ENCODE measurements at places on chromosomes 5 and 9.

GRCh38 chr9:126719618-126720031 lies 85.2 kb upstream of the ZBTB43 start:
- peak; percentile 92 for DNase-seq

- DNase-seq: no peak
Measured at GRCh38 chr5:57947181-57947580, 464.6 kb upstream of the ACTBL2 start.

DNA sequence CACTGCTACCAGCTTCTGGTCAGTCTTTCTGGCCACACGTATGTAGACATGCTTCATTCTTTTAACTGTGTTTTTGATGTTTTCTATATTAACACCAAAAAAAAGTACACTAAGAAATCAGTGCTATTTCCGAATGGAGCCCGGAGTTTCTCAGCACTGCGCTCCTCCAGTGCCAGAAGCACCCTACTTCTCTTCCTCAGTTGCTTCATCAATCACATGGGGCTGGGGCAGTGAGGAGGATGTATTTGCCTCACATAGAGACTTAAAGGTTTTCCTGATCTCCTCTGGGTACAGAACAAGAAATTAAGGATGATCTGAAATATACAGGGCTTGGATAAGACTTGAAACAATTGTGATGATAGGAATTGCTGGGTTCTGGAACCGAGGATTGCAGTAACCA lies 148.0 kb downstream of the ERCC6L2 start:
- peak; percentile 46 for DNase-seq

- no peak for DNase-seq
Measured at GRCh38 chr9:100160021-100160420, 61.0 kb downstream of the INVS start.

DNA sequence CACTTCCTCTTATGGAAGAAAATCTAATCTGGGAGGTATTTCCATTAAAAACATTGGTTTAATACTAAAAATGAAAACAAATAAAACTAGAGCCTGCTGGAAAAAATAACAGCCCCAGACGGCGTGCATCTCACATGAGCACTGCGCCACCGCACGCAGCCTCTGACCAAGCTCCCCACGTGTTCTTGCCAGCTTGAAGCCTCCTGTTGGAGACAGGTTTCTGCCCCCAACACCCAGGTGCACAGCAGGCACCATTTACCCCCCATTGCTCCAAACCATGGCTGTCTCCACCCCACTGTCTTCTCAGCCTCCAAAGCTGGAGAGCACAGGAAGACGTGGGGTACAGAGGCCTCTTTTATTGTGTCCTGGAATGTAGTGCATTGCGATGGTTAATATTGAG lies 10.7 kb upstream of the COL5A1 start:
- DNase-seq: no peak

- no peak for DNase-seq
Measured at GRCh38 chr9:108911820-108912219, 22.1 kb downstream of the ELP1 start.

DNA sequence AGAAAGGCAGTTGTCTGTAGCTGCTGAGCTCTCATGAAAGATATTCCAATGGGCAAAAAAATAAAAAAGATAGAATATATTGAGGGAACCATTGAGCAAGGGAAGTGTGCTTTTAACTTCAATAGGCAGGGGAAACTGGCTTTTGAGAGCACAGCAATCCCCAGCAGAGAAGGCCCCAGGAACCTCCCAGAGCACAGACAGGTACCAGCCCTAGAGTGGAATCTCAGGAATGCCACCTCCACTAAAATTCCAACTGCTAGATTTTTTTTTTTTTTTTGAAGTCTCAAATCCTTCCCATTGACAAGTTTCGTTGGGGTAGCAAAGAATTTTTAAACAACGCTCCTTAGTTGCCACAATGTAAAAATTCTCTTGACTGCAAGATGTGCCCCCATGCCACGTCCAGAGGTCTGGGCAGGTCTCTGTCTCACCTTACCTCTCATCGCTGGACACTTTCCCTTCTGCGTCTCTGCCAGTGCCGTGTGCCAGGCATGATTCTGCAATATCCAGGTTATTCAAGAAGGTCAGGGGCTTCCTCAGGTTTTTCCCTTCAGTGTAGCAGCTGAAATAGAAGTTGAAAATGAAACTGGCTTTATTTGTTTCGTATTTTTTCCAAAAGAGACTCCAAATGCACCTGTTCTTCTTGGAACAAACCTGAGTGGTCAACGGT lies 64.2 kb upstream of the IRX1 start:
- no peak for DNase-seq

GRCh38 chr5:6216471-6217075 lies 161.8 kb downstream of the MED10 start:
- DNase-seq: no peak

GRCh38 chr9:96161819-96162218 lies 140.2 kb downstream of the HSD17B3 start:
- DNase-seq: no peak

DNA sequence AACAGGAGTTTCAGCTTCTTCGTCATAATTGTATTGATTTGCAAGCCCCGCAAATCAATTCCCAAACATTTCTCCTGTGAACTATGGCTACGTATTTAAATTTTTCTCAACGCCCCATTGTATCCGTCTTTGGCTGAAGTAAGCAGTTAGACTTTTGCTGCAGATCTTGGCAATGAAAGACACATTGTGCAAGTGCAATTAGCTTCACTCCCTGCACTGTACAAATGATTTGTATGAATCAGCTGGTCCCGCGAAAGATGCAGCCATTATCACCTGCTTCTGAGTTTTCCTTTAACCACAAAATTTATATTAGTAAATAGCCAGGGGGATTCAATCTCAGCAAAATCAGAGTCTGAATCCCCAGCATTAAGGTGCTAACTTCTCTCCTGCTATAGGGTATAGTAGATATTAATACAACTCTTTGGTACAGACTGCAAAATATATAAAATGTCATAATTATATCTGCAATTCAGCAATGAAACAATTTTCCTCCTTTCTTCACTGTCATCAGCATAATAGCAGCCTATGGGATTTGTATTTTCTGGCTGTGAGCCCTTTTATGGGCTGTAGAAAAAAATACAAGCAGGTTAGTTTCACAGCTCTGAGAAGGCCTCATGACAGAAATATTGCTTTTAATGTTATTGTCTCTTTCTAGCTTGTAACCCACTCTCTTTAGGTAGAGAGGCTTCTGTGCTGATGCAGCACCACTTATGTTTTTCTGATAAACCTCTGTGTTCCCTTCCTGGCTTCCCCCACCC lies 68.4 kb upstream of the SMARCA2 start:
- no peak for DNase-seq

DNA sequence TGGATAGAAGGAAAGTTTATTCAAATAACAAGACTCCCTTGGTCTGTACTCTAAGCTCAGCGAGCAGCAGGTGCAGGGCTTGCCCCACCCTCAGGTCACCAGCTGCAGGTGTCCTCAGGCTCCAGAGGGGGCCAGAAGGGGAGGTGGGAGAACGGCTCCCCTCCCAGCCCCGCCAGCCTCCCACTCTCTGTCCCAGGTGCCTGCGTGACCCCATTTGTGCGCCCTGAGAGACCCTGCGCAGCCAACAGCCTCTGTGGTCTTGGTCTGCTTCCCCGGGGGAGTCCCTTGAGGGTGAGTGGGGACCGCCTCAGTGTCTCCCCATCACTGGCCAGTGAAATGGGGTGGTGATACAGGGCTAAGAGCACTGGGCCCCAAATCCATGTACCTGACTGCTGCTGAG lies 62.3 kb upstream of the STXBP1 start:
- DNase-seq: no peak

- DNase-seq: peak; percentile 37
Measured at GRCh38 chr5:40556811-40557210, 122.9 kb upstream of the PTGER4 start.

DNA sequence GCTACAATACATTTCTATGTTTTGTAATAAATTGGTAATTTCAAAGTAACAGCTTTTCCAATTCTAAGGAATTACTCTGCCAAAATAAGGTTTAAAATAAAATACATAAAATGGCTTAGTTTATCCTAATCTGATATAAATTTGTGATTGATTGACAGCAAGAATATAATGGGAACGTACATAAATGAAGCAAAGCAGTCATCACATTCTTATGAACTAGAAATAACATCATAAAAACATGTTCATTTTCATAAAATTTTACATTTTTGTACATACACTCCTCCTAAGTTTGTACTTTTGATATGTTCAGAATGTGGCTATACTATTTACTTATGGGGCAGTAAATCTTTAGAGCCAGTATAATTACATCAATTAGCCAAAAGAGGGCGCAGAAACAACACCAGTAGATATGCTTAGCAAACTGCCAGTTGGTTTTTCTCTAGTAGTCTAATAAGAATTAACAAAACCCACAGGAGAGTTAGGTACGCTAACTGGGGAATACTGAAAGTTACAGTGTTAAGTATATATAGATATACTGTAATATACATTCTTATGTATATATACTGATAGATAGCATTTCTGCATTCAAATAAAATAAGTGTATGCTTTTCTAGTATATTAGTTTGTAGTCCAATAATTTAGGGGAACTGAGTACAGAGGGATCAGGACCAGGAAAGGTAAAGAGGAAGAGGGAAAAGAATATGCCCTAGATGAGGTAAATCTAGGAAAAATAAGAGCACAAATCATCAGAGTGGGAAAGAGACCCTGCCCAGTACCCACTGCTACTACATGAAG lies 76.8 kb downstream of the ZDHHC21 start:
- DNase-seq: peak; percentile 59

DNA sequence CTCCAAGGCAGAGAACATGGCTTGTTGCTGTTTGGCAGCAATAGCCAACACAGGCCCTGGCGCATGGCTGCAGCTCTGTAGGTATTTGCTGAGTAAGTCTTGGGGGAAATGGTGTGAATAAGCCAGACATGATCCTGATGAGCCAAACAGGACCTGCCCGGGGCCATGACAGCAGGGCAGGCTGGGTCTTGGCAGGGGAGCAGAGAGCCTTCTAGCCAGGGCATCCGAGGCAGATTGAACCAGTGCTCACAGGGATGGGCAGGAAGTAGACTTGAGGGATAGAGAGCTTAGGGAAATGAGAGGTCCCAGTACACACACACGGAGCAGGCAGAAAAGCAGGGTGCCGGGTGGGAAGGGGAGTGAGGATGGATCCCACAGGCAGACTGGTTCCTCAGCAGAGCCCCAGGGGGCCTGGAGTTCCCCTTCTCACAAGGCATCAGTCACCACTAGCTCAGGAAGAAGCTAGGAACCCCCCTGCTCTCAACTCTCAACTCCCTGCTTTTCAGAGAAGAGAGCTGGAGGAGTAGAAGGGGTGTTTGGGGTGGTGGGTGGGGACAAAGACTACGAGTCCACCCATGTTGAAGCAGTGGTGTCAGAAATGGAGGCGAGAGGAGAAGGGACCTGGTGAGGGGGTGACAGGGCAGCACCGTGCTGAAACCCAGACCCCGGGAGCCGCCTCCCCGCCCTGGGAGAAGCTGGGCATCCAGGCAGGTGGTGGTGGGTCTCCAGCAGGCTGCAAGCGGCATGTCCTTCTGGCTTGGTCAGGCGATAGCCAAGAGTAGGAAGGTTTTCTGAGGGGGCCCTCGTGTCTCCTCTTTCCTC lies 111.1 kb downstream of the RGS3 start:
- no peak for DNase-seq

- peak; percentile 96 for DNase-seq
Measured at GRCh38 chr9:115008536-115009270, 78.3 kb upstream of the TNFSF8 start.

- no peak for DNase-seq
Measured at GRCh38 chr5:14286574-14287421, 143.7 kb downstream of the TRIO start.

- DNase-seq: no peak
Measured at GRCh38 chr5:21882074-21882745, 970.9 kb downstream of the CDH12 start.

DNA sequence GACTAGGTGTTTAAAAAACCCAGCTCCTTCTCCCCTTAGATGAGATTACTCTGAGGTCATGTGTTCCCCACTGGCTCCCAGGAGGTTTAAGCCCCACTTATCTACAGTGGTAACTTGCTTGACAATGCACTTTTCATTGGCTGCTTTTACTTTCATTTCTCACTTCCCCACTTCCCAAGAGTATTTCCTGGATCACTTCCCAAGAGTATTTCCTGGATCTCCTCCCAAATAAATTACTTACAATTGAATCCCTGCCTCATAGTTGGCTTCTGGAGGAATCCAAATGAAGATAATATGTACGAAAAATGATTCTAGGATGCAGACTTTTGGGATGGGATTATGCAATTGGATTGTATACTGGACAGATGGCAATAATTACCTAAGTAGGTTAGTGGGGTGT lies 47.1 kb upstream of the CHSY3 start:
- DNase-seq: no peak

DNA sequence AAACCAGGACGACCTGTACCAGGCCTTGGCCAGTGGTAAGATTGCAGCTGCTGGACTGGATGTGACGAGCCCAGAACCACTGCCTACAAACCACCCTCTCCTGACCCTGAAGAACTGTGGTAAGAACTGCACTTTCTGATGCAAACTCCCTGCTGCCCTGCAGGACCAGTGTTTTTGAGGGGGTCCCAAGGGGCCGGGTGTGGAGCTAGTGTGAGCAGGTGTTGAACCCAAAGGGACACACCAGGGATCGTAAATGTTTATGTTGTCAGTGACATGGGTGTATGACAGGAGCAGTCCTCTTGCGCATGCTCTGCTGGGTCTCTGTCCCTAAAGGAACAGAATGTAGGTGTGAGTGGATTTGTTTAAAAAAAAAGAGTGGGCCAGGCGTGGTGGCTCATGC lies 9.5 kb downstream of the GRHPR start:
- no peak for DNase-seq

DNA sequence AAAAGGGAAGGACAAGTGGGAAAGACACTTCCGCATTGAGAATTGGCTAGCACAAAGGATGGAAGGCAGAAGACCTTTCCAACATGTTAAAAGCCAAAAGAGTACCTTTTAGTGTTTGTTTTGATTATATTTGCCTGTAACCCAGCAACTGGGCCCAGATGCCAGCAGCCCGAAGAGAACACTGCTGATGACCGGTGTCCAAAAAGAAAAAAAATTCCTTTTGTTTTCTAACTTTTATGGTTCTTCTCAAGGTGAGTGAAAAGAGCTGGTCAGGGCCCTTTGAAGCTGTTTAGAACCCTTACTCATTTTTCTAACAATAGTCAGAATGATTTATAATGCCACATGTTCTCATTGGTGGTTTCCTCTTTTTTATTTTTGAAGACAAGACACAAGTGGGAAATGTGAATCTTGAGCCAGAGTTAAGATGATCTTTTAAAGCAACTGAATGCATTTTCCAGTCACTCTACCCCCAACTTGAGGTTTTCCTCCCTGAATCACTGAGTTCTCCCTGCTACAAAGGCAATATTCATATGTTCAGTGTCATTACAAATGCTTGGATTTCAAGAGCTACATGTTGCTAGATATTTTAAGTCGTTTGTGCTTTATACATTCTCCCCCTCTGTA lies 32.3 kb upstream of the ZNF462 start:
- DNase-seq: no peak

DNA sequence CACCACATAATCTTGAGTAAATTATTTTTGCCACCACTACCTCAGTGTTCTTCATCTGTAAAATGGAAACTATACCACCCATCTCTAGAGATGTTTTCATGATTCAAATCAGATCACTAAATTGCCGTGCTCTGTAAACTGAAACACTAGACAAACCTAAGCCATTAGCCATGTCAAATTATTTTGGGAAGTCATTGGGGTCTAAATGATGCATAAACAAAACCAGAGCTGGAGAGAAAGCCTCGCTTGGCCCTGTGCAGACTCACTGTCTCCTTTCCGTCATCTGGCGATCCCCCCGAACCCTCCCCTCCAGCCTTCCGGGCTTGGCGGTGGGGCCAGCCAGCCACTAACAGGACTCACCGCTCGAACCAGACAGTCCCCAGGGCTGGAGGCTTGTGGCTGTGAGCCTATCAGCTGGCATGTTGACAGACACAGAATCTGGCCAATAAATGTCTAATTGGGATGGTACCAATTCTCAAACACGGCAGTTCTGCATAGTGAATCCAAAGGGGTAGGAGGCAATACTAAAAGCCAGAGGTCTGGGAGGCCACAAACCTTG lies 256.5 kb downstream of the SEC61B start:
- DNase-seq: no peak

Measured in inflammatory macrophage treated with lipopolysaccharide for 4 hours (primary cell).